ENCODE measurements at places on chromosomes 1 and 21.

DNA sequence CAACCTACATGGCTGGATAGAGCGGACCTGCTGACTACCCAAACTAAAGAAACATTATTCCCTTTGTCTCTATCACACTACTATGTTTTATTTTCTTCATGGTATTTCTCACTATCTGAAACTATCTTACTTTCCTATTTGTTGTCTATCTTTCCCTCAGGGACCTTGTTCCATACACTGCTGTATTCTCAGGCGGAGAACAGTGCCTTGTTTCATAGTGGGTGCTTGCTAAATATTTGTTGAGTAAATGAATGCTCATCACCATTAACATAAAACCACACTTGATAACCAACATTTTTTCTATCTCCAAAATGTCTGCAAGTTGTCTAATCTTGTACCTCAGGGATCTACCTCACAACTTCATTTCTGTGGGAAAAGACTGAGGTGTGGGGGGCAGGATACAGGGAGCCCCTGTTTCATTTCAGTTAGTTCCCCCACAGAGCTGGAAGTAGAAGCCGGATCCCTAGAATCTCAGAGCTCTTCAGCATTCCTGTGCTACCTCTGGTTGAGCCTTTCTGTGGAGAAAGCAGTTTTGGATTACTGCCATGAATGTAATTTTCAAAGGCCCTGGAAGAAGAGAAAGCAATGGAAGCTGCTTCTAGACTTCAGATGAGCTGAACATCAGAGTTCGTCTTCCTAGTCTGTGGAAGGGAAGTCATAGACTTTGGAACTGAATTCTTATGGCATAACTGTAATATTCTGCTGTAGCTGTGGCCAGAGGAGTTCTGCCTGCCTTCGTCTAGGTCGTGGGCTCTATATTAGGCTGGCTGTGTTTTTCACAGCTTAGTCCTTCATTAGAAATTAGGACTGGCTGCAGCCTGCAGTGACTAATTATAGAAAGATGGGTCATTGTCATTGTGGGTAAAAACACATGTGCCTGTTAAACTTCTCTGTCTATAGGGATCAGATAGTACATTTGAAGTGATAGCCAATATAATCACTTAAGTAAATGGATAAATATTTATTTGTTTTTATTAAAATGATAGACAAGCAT, 293.2 kb upstream of the SGIP1 start:
- no peak for DNase-seq

DNA sequence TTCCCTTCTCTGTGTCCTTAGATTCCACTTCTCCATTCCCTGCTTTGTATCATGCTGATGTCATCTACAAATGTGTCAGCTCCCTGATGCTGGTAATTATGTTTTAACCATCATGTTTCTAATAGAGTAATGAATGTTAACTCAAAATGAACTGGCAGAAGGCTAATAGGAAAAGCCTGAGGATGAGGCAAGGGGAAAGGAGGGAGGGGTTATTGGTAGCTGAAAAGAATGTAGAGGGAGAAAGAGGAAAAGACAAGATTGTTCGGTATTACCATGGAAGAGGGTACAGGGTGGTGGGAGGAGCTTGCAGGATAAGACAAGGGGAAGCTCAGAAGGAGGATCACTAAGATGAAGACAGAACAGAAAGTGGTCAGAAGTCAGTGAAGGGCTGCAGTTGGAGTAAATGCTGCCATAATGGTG, 150.9 kb downstream of the ZC3H11B start:
- no peak for DNase-seq

- DNase-seq = no peak
These were observed at the start of gene IFNGR2 for GRCh38 chr21:33403128-33403785. TSS of gene IFNGR2 (plus strand) at chr21:33403413. CDS start at chr21:33403544, 131 bp downstream.

DNA sequence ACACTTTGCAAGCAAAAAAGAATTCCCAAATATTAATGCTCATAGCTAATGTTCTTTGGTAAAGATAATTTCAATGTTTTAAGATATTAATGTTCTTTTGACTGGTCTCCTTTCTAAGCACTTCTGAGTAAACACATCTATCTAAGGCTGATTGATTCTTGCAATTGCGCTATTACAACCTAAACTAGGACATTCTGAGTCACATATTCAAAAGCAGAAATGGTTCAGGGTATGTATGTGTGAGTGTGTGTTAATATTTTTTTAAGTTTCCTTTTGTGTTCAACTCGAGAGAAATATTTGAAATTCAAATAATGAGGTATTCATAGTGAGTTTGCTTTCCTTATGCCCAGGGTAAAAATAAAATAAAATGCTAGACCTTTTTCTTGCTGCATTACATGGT, 203.6 kb upstream of the GRIK3 start:
- no peak for DNase-seq

GRCh38 chr21:33244779-33245105, 15.0 kb downstream of the IFNAR2 start:
- DNase-seq = no peak

DNA sequence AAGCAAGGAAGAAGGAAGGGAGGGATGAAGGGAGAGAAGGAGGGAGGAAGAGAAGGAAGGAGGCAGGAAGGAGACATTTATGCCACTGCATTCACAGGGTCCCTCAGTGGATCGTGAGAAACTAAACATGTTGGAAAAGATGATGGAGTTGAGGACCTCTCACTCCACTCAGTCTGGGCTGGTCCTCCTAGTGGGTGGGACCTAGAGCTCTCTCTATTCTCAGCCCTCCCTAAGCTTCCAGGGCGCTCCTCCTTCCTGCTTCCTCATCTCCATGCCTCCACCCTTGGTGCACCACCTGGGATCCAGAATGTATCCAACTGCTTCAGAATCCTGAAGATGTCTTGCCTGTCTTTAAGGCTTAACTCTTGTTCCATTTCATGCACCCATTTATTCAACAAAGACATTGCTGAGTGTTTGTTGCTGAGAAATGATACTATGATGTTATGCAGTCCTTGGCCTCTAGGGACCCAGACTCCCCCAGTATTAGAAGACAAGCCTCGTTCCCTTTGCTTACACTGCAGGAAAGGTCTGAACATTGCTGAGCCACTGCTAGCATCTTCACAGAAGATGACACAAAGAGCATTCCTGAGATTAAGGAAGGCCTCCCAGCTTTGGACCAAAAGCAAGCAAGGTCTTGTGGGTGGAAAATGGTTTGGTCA, 88.5 kb downstream of the BEND5 start:
- no peak for DNase-seq

- no peak for DNase-seq
These were observed 95.0 kb downstream of the SGIP1 start for GRCh38 chr1:66628926-66629325.

GRCh38 chr1:191620883-191621282, 537.4 kb upstream of the RGS18 start:
- DNase-seq = no peak

DNA sequence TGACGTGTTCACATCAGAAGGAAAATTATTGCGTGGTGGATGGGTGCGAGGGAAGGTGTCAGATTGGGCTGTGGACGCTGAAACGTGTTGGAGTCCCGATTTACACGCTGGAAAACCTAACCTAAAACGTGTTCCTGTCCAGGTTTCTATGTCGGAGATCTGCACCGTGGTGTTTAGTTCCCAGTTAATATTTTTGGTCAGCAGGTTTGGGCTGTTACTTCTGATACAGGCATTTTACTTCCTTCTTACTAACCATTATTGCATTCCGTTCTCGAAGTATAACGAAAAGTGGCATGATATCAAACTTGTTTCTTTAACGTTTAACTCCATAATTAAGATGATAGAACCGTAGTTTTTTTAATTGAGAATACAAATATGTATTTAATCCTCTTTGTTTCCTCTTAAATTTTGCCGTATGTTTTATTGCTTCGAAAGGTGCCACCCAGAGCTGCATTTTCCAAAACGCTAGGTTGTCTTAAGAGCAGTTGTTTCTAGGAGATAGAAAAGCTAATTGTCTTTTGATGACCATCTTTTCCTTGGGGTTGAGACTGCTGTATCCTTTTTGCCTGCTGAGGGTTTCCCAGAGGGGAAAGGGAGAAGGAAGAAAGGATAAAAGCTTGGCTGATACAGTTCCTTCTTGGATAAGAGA, 1.3 kb downstream of the ADARB1 start:
- DNase-seq = no peak

DNA sequence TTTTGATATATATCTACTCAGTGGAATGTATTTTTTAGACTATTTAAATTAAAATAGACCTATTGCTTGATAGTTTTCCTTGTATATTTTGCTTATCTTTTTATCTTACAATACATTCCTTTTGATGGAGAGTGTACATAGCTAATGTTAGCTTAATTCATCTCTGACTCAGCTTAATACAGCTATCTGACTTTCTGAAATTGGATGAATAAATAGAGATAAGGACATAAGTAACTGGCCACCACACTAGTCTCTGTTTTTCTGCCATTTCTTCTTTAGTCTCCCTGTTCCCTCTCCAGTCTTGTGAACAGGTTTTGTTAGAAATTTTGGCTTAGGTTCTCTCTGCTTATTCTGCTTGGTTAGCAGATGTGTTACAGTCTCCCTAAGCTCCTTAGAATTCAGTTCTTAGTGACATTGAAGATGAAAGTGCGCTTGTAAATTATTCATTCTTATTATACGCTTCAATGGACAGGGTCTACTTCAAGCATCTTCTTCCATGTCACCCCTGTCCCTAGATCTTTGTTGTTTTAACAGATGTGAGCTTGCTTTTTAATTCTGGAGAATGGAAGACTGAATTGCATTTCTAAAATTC, 59.6 kb downstream of the XPR1 start:
- DNase-seq = no peak

- DNase-seq = no peak
These were observed 717.4 kb upstream of the ZP4 start for GRCh38 chr1:238608144-238608543.

GRCh38 chr21:15751546-15751945, 21.8 kb downstream of the USP25 start:
- DNase-seq = no peak

- DNase-seq = peak; percentile 13
These were observed 81.9 kb upstream of the HAO2 start for GRCh38 chr1:119286587-119287181.

- no peak for DNase-seq
These were observed 268.5 kb downstream of the GRIK3 start for GRCh38 chr1:36765785-36766300.

DNA sequence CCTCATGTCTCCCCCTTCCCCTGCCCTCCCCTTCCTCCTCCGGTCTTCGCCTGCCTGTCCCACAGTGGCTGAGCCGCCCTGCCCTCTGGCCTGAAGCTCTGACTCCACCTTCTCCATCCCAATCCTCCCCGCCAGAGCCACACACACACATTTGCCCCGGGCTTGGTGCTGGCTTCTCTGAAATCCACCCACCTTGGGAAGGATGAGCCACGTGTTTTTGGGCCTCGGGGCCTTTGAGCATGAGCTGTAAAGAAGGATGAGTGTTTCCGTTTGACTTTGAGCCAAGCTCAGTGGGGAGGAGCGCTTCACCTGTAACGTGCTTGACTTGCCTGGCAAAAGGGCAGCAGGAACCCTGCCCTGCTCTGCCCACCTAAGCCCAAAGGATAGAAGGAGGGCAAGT, 295.1 kb downstream of the SIPA1L2 start:
- no peak for DNase-seq

- no peak for DNase-seq
These were observed 307.0 kb downstream of the ZP4 start for GRCh38 chr1:237583756-237584155.

- DNase-seq = no peak
These were observed 962 bp upstream of the MAN1C1 start for GRCh38 chr1:25615563-25616094.

DNA sequence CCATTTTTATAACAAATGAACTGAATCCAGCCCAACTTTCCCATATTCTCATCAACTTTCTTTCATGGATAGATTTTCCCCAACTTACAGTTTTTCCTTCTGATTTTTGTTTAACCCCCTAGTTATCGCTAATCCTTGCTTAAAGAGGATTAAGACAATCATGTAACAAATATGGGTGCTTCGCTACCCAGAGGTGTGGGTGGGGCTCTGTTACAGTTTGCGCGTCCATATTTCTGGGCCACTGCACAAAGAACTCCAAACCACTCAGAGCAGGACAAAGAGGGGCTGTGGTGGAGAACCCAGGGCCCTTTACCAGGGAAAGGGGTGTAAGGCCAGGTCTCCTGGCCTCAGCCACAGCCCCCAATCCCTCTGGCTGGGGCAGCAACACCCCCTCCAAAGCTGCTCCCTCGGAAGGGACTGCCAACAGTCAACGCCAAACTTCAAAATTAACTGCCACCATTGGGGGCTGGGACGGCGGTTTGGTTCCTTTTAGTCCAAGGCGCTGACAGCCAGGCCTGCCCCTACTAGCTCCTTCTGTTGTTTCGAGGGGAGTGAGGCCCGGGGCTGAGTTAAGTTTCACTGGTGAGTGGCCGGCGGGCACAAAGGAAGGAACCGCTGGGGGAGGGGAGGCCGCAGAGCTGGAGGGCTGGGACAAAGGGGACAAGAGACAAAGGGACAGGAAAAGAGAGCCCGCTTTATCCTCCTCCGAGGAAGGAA, 27.9 kb downstream of the SSBP3 start:
- no peak for DNase-seq
